ENCODE measurements at places on chromosomes 3 and 15.

DNA sequence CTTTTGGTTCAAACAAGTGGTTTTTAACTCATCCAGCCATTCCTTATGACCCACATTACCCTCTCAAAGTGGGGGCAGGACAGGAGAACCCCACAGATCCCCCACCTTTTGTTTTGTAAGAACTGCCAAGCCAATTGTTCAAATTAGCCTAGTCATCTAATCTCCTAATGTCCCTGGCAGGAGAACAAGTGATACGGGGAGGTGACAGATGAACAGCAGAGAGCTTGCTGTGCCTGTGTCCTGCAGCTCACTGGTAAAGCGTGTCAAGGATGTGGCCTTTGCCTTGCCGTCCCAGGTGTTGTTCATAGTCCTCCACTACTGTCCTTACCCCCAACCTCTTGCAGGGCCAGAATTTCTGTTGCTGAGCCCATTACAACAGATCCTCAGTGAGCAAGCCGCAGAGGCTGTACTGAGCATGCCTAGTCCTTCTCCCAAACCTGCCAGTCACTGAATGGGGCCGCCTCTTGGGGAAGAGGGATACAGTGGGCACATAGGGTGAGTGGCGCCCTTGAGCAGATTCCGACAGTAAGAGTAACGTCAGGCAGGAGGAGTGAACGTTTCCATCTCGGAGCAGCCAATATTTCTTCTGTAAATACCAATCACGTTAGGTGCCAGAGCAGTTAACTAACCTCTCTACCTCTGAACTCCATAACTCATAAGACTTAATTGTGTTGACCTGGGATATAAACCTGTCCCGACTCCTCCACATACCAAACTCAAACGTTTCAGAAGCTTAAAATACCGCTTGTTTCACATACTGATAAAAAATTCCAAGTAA, 87.4 kb downstream of the ITPR1 start:
- DNase-seq = no peak

DNA sequence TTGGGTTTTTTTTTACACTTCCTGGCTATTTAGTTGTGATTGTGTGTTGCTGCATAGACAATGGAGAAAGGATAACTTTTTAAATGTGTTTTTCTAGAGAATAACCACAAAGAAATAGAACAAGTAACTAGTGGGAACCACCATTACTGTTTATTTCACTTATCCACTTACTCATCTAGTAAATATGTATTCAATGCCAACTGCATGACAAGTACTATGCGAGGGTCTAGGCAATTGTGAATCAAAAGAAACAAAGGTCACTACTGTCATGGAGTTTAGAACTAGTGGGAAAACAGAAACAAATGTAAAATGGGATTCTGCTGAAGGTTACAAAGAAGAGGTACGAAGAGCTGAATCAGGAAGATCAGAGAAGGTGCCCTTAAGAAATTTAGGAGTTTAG, 600.9 kb upstream of the ROBO2 start:
- no peak for DNase-seq

DNA sequence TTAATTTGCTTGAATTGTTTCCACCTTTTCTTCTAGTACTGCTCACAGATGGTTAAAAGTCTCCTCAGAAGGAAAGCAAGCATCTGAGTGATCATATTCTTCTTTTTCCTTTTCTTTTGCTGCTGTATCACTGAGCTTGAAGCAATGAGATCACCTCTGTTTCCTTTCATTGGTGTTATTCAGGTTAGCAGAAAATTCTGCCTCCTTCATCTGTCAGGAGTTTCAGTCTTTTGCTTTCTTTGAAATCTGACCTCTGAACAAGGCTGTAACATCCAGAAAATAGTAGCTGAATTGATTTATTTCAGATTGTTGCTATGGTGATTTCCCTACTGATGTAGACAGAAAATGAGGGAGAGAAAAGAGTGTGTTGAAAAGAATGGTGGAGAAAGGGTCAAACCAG, 343.0 kb downstream of the MFSD1 start:
- no peak for DNase-seq

DNA sequence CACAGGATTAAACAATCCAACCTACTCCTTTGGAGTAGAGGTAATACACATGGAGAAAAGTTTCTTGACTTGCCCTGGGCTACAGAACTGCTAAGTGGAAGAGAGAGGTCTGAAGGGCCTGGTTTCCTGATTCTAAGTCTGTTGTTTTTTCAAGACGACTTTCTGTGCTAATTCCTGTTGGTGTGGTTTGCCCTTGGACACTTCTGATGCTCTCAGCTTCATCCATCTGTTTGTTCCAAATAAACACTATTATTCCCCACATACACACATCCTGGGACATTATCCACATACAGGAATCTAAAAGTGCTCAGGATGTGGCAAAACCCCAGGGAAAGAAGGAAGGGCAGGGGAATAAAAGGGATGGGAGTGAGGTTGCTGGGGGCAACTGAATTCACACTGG, 393.5 kb upstream of the TBL1XR1 start:
- DNase-seq = no peak

Data from esophagus squamous epithelium (tissue), 5 donors.